ENCODE measurements at places on chromosomes 4 and X. TPM values are rescaled to one million over a fixed set of nuclear protein-coding genes. Genes with fewer than 3 reads are reported as not detected.

GRCh38 chr4:110597582-110597981 lies 25.3 kb downstream of the PITX2 start:
- DNase-seq = no peak

DNA sequence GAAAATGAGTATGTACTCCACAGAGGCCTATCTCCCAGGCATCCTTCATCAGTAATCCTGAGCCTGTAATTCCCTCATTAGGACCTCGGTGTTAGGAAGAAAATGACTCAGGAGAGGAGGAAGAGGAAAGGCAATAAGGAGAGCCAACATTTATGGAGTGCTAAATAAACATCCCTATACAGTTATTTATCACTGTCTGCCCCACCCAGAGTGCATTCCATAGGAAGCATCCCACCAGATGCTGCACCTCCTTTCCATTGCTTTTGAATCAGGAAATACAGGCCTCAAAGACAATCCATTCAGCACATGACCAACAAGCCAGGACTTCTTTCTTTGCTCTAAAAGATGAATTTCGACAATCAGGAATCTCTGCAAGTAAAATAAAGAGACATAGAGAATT lies 47.6 kb downstream of the USP38 start:
- DNase-seq = no peak

GRCh38 chr4:158519226-158519625 lies 2.5 kb upstream of the RXFP1 start:
- no peak for DNase-seq

The FGF13 gene
- 51.7 TPM for total RNA-seq
